ENCODE measurements at places on chromosomes 3 and 15.

DNA sequence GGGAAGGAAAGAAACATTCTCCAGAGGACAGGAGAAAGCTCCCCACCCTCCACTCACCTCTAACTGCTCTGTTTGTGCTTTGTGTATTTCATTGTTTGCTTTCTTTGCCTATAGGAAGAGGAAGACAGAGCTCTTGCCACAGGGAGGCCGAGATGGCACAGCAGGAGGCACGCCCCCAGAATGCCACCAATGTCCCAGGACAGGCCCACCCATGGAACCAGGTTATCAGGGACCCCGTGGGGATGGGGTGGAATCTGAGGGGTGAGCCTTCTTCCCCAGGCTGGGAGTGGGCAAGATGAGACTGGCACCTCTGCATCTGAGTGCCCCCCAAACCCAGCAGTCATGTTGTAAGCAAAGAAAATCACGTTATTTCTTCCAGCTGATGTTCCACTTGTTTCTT lies 155.8 kb downstream of the TBC1D2B start:
- DNase-seq, result no peak

GRCh38 chr3:174439331-174440252 lies 419.5 kb upstream of the NAALADL2 start:
- DNase-seq, result no peak

GRCh38 chr3:171251835-171252234 lies 208.4 kb downstream of the TNIK start:
- DNase-seq, result no peak

DNA sequence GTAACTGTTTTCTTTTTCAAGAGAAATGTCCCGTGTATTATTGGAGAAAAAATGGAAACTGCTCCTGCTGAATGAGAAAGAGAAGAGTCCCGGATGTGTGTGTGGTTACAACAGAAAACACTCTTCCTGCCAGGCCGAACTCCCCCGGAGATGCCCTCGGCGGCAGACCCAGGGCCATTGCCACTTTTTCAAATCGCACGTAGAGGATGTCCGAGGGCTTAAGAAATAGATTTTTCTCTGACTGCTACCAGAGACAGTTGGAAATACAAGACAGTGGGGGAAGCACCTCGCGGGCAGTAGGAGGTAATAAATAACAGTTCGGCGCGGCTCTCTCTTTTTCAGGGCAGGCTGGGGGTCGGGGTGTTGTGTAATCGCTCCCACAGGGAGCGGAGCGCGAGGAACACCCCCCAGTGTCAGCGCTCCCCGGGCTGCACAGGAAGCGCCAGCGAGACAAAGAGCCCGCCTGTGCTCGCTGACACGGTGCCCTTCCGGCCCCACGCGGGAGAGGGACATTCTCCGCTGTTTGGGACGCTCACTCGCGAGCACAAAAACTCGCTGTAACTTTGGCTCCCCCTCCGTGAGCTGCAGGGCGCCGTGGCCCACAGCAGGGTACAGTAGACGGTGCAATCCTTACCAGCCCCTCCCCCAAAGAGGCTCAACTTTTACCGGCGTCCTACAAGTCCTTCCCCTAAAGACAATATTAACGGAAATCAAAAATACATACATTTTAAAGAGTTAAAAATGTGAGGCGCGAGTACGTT lies 1.1 kb downstream of the VGLL4 start:
- peak; percentile 52 for DNase-seq

DNA sequence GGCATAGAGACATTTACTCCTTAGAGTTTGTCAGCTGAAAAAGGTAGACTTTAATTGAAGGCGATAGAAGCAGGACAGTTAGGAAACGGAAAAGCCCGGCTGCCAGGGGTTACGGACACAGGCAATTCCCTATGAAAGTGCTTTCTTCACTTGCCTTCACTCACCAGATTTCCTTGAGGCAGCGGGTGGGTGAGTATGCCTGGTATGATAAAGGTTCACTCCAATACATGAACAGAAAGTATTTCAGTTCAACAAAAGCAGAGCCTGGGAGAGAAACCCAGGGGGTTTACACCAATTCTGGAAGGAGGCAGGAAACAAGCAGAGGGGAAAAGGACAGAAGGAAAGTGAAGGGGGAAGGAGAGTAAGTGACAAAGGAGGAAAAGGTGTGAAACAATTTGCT lies 53.9 kb downstream of the QTRT2 start:
- DNase-seq, result no peak

DNA sequence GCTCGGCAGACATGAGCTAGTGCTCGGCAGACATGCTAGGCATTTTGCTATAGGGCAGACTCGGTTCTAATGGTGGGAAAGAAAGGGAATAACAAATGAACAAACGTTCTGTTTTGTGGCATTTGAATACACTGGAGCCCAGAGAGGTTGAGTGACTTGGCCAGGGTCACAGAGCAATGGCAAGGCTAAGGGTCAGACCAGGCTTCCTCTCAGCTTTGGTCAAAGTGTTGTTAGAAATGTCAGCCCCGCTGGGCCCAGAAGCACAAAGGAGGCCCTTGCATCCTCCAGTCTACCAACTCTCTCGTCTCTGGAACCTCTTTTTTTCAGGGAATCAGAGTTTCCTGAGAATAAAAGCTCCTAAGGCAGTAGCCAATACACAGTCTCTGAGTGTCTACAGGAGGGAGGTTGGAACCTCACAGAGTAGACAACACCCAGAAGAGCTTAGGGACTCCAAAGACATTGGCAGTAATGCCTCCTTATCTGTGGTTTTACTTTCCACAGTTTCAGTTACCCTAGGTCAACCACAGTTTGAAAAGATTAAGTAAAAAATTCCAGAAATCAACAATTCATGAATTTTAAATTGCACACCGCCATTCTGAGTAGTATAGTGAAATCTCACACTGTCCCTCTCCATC lies 47.3 kb downstream of the SSUH2 start:
- no peak for DNase-seq

DNA sequence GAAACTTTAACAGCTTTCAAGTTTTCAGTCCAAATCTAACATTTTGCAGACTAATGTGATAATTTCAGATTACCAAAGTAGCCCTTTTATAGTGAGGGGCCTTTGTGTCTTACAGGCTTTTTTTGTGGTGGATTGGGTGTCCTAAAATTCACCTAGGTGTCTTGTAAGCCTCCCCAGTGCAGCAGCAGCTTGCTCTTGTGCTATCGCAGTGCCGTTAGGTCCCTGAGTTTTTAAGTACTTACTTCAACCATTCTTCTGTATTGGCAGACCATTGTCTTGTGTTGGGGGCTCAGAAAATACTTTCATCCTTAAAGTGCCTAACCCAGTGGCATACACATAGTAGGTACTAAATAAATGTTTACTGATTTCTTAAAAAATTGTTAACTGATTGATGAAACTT lies 2.1 kb downstream of the PDE8A start:
- no peak for DNase-seq

DNA sequence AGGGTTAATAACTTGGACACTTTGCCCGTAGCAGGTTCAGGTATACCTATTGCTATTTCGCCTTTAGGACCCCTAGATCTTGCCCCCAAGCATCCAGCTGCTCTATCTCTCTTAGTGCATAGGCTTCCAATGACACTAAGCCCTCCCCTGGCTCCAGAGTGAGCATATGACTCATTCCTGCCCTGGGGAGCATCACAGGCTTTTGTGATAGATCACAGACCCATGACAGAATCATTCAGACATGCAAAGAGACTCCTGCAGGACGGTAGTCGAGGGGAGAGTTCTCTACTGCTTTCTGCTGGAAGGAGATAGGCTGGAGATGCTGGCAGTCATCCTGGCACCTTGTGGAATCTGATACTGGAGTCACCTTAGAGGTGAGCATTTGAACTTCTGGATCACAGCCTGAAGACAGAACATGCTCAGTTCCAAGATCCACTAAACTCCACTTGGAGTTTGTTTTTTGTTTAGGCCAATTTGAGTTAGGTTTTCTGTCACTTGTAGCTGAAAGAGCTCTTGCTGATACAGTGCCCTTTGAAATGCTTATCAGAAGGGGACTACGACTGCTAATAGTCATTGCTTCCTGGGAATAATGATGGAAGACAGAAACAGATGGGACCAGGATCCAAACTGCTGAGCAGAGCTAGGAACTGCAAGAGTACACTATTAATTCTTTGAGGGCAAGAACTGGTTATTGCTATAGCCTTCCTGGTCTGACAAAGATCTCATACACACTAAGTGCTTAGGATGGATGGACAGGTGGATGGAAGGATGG lies 11.0 kb downstream of the LYSMD2 start:
- no peak for DNase-seq

GRCh38 chr3:43948013-43948412 lies 257.3 kb downstream of the ABHD5 start:
- no peak for DNase-seq

GRCh38 chr15:45197512-45197911 lies 9.7 kb upstream of the SHF start:
- no peak for DNase-seq

GRCh38 chr3:183210341-183210740 lies 42.7 kb upstream of the B3GNT5 start:
- DNase-seq, result no peak

GRCh38 chr3:141397996-141398395 lies 29.7 kb downstream of the ZBTB38 start:
- no peak for DNase-seq

- no peak for DNase-seq
Observed at GRCh38 chr15:63586790-63587189, 10.4 kb upstream of the FBXL22 start.

All from GM18507 (cell line).